ENCODE measurements at places on chromosomes 2 and 18.
A peak's percentile ranks its signal among the peaks of the same experiment; 100 is the strongest.

DNA sequence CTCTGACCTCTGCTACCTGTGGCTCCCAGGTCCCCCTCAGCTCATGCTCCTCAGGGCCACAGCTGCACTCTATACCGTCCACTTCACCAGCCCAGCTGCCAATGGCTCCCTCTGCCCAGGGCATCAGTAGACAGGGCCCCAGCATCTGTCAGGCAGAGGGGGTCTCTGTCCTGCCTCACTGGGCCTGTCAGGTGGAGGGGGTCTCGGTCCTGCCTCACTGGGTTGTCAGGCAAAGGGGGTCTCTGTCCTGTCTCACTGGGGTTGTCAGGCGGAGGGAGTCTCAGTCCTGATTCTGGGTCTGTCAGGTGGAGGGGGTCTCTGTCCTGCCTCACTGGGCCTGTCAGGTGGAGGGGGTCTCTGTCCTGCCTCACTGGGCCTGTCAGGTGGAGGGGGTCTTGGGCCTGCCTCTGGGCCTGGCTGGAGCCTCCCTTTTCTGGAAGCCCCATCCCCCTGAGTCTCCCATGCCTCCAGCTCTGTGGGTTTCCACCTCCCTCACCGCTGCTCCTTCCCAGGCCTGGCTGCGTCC lies 19.9 kb downstream of the SNORC start:
- DNase-seq, result no peak

- no peak for DNase-seq
These were observed 2.9 kb upstream of the ATOH8 start for GRCh38 chr2:85750587-85751575.

GRCh38 chr2:10581021-10581420 lies 108.8 kb downstream of the NOL10 start:
- DNase-seq, result no peak

GRCh38 chr2:174442546-174443510 lies 44.0 kb downstream of the GPR155 start:
- no peak for DNase-seq

GRCh38 chr2:133841900-133842299 lies 273.6 kb upstream of the NCKAP5 start:
- DNase-seq, result no peak

GRCh38 chr2:96534701-96535181 lies 1.8 kb upstream of the ARID5A start:
- DNase-seq, result no peak

DNA sequence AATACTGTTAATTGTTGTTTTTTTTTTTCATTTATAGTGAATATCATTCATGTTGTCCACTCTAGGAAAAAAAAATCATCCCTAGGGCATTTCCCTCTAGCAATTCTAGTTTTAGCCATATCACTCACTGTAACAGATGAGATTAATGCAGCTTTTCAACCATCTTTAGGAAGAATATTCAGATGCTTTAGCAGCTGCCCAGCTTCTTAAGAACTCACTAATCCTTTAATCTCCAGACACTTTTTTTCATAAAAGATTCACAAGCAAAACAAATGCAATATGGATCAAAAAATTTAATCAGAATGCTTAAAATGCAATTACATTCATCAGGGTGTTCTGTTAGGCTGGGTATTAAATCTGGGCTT lies 692.6 kb downstream of the ERBB4 start:
- no peak for DNase-seq

GRCh38 chr18:55918444-55918843 lies 330.5 kb upstream of the TCF4 start:
- no peak for DNase-seq

DNA sequence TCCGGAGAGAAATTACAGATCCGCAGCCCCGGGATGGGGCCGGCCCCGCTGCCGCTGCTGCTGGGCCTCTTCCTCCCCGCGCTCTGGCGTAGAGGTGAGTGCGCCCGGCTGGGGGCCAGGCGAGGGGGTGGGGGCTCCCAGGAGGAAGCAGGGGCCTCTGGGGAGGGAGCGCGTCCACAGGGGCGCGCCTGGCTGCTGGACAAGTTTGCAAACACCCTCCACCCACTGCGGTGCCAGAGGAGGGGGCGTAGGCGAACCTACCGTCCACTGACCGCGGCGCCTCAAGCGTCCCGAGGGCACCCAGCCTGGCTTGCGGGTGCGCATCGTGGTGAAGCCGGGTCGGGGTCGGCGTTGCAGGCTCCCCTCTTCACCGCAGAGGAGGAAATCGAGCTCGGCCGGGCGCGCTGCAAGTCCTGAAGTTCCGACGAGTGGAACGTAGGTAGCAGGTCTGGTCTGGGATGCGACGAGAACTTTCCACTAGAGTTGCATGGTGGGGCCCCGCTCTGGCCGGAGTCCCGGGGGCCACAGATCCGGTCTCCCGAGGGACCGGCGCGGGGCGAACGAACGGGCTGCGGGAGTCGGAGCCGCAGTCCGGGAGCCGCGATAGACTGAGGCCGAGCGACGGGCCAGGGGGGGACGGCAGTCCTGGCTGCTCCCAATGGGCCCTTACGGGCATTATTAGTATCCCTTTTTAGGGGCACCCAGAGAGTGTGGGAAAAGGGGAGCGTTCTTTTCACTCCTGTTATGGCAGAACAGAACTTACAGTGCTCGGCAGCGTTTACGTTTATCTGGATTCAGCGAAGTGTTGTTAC lies 502 bp downstream of the MERTK start:
- DNase-seq, result no peak

- DNase-seq, result no peak
These were observed 31.0 kb downstream of the ABCA12 start for GRCh38 chr2:215107216-215108056.

DNA sequence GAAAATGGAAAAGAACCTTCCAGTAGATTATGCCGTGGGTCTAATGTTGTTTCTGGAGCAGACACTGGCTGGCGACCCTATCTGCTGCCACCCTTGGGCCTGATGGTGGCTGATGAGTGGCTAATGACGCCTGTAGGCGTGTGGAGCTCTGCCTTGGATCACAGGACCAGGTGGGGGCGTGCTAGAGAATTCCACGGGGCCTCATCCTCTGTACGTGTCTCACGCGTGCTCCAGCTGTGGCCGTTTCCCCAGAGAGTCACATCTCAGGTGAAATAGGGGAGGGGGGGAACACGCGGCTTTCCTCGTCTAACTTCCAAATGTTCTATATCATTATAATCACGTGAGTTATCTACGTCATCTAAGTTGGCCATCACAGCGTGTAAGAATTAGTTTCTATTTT lies 160.9 kb upstream of the SMIM21 start:
- DNase-seq, result no peak

- no peak for DNase-seq
These were observed 195.1 kb downstream of the RTP5 start for GRCh38 chr2:242064364-242065250.

- no peak for DNase-seq
These were observed 90.2 kb downstream of the ACTR2 start for GRCh38 chr2:65317841-65318240.

GRCh38 chr2:106073678-106074406 lies 120.3 kb downstream of the UXS1 start:
- DNase-seq, result peak; percentile 53

DNA sequence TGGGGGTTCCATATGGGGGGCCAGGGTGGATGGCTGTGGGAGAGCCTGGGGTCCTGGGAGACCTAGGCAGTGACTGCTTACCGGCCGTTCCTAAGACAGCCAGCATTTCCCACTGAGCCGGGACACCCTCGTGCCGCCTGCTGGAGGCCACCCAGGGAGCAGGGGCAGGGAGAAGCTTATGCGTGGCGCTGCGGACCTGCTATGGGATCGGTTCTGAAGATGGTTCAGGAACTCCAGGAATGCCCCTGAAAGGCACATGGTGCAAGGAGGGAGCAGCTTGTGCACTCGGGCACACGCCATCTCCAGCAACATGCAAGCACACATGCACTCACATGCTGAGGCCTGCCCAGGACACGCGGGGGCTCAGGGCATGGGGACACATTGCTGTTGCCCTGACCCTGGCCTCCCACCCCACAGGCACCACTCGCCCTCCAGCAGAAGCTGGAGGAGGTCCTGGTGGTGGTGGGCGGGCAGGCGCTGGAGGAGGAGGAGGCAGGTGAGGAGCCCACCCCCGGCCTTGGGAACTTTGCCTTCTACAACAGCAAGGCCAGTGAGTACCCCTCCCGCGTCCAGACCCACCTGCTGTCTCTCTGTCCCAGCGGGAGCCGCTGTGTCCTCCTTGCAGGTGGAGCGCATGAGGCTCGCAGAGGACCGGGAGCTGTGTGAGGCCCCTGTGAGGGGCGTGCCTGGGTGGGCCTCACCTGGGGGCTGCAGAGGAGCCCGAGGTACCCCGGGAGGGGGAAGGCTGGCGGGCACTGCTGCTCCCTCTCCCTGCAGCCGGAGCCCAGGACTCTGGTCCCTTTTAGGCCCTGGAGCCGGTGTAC lies 4.1 kb downstream of the KLHL30 start:
- DNase-seq, result no peak

GRCh38 chr2:101991721-101992145 lies at the start of gene IL1R2:
IL1R2 (plus strand) TSS chr2:101991960; CDS start chr2:102008576, 16,616 bp downstream.
- DNase-seq, result no peak

DNA sequence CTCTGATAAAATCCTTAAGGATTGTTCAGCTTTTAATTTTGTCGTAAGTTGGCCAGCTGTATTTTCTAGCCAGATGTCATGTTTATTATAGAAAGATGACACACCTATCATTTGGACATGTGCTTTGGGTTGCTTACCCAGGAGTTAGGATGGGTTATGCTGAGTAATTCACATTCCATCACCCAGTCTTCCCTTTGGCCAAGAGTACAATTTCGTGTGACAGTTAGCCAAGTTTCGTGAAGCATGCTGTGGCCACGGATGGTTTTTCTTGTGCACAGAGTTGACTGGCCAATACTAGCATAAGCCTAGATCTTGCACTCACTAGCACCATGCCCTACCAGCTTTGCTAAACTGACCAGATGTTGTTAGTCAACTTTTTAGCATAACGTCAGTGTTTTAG lies 5.8 kb downstream of the MAPRE3 start:
- DNase-seq, result no peak

All from Jurkat, Clone E6-1 (cell line).